Astrocyte of the hippocampus (primary cell): ENCODE measurements at places on chromosomes 3 and 15.

- peak; percentile 39 for DNase-seq
Measured at GRCh38 chr3:54557538-54558428, 370.1 kb downstream of the LRTM1 start.

GRCh38 chr3:48215466-48215865 is 7.8 kb upstream of the CAMP start:
- peak; percentile 41 for DNase-seq

DNA sequence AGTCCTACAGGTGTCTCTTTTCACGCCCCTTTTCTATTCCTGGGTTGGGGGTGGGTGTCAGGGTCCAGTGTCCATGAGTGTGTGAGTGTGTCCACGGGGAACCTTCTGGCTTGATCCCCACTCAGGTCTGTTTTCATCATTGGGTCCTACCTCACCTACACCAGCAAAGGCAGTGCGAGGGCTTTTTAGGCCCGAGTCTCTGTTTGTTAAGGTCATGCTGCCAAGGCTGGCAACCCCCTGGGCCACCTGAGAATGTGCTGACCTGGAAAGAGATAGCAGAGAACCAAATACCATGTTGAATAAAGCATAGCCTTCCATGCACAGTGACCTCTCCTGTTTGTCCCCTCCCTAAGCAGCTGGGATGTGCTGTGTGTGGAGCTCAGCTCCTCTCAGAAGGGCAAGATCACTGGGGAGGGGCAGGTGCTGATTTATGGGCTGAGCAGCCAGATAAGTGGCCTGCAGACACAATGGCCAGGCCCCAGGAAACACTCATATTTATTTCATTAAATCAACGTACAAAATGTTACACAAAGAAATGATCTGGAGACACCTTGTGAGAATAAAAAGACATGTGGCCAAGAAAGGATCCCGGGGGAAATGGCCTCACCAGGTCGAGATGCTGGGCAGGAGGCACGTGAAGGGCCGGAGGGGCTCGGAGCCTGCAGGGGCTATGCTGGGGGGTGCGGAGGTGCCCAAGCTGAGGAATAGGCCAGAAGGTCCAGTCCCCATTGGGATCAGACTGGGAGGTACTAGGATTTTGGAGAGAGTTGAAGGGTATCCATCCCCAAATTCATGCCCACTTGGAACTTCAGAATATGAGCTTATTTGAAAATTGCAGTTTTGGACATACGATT is 36.1 kb downstream of the RAB6B start:
- no peak for DNase-seq

- no peak for DNase-seq
Measured at GRCh38 chr3:156483002-156483401, 71.9 kb downstream of the SSR3 start.

GRCh38 chr3:70608434-70608833 is 296.0 kb upstream of the MDFIC2 start:
- DNase-seq, result peak; percentile 3

DNA sequence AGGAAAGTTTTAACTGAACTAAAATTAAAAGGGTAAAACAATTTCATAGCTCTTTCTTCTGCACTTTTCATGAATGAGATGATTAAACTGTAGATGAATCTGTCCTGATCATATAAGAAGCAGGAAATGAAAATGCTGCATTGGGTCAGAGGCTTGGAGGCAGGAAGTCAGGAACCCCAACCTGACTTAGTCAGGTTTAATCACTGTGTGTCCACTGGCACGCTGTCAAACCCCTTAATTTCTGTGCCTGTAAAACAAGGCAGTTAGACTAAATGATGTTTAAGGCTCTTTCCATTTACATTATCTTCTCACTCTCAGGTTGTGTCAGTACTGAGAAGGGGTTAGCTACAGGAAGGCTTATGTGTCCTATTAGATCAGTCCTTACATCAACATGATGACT is 193.3 kb upstream of the TTC14 start:
- DNase-seq, result peak; percentile 8

DNA sequence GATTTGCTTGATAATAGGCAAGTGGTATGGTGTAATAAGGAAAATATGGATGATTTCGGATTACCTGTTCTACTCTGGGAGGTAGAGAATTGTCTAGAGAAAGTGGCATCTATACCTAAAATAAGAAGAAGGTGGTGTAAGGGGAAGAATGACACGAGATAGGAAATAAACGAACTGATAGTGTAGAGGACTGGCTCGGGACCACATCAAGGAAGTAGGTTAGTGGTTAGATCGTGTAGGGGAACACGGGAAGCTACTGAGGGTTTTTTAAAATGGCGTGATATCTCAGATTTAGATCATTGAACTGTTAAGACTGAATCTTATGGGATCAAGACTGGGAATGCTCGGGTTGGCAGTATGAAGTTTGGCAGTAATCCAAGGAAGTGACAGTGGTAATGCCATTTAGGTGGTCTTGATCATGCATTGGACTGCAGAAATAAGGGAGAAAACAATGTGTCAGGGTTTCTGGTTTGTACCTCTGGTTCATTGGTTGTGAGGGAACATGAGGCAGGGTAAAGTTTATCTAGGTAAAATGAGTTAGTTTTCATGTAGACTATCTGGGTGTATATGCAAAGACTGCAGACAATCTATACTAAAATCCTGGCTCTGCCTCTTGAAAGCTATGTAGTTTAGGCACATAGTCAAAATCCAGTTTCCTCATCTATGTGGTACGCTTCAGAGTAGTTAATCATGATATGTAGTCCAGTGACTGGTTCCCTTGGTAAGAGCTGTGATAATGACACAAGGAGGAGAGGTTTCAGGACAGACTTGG is 7.4 kb downstream of the RPL14 start:
- no peak for DNase-seq

DNA sequence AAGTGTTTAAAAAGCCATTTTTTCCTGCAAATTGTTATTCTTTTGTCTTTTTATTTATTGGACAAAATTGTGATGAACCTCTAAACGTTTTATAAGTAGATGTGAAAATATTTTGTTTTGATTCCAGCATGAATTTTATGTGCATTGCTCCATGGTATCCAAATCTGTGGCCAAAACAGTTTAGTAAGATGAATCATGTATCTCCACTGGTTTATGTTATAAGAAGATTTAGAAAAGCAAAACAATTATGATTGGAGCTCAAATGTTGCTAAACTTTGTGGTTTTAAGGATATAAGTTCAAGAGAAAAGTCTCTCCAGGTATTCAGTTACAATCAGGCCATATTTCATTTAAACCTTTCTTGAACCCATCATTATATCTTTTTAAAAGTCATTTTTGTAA is 80.9 kb downstream of the NECTIN3 start:
- no peak for DNase-seq

- no peak for DNase-seq
Measured at GRCh38 chr3:143298886-143299535, 179.4 kb downstream of the CHST2 start.

GRCh38 chr15:60822403-60822802 is 343.5 kb upstream of the ICE2 start:
- no peak for DNase-seq

DNA sequence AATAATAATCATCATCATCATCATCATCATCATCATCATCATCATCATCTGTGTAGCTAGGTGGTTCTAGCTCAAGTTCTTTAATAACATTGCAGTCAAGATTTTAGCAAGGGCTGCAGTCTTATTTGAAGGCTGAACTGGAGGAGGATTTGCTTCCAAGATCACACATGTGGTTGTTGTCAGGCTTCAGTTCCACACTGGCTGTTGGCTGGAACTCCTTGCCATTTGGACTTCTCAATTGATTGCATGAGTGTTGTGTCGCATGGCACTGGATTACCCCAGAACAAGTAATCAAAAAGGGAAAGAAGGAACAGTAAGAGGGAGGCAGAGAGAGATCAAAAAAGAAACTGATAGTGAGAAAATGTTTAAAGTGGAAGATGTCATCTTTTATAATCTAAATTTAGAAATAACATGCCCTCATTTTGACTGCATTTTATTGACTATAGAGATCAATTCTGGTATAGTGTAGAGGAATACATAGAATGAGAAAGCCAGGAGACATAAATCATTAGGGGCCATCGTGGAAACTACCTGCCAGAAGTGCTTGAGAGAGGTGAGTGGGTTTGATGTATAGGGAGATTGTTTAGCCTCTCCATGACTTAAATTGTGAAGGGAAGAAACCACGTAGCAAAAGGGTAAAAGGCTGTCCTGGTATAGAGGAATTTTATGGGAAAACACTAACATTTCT is 346.6 kb upstream of the RBMS3 start:
- no peak for DNase-seq

GRCh38 chr3:71723452-71724170 is 1.6 kb downstream of the EIF4E3 start:
- no peak for DNase-seq
